Daoy (cell line): ENCODE measurements at places on chromosomes 12 and 14. TPM values are rescaled to one million over a fixed set of nuclear protein-coding genes. Genes with fewer than 3 reads are reported as not detected.
A peak's percentile ranks its signal among the peaks of the same experiment; 100 is the strongest.

Gene SLC25A47
- not detected in 2 replicates for total RNA-seq

DNA sequence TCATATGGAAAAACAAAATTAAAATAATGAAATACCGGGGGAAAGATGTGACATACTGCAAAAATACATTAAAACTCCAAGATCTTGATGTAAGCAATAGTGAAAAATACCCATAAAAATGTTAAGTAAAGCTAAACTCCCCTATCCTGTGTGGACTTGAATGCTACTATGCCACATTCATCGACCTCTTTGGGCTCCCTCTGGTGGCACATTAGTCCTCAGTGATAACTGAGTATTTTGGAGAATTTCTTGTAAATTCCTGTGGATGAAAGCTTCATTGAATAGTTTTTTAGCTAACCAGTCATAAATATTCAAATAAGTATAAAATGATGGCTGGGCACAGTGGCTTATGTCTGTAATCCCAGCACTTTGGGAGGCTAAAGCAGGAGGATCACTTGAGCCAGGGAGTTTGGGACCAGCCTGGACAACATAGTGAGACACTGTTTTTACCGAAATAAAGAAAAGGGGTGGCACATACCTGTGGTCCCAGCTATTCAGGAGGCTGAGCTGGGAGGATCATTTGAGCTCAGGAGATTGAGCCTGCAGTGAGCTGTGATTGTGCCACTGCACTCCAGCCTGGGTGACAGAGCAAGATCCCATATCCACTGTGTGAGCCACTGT, 42.4 kb upstream of the SGPP1 start:
- DNase-seq, result peak; percentile 35

GRCh38 chr14:94313991-94314655, 9.0 kb downstream of the SERPINA6 start:
- no peak for DNase-seq

DNA sequence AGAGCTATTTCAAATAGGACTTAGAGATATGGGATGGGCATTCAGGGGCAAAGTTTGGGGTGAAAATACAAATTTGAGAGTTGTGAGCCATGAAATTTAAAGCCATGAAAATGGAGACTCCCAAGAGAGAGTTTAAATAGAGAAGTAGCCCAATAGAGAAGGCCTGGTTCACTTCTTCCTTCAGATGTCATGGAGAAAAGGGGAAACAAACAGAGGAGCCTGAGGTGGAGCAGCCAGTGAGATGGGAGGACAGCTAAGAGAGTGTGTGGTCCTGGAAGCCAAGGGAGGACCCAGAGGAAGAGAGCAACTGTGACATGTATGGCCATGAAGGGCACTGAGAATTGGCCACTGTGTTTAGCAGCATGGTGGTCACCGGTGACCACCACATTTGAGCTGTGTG, 12.3 kb upstream of the DYNLL1 start:
- no peak for DNase-seq

GRCh38 chr14:36021591-36022320, 154.8 kb downstream of the PTCSC3 start:
- no peak for DNase-seq

GRCh38 chr12:6367065-6367968, 8.0 kb downstream of the SCNN1A start:
- DNase-seq, result peak; percentile 45

DNA sequence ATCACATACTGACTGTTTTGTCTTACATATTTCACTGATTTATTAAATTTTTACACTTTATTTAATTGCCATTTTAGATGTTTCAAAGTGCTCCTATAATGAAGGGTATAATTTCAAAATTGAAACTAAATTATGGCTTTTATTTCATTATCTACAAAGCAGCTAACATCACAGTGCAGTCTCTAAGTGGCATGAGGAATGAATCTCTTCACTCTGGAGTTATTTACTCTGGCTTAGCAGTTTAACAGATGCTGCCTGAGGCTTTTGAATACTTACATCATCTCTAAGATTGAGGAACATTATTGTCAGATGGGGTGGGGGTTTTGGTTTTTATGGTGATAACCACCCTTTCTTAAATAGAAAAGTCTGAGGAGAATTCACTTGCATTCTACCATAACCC, 386.4 kb downstream of the TRHDE start:
- DNase-seq, result no peak

GRCh38 chr12:126144603-126145002, 1079.4 kb downstream of the AACS start:
- no peak for DNase-seq

DNA sequence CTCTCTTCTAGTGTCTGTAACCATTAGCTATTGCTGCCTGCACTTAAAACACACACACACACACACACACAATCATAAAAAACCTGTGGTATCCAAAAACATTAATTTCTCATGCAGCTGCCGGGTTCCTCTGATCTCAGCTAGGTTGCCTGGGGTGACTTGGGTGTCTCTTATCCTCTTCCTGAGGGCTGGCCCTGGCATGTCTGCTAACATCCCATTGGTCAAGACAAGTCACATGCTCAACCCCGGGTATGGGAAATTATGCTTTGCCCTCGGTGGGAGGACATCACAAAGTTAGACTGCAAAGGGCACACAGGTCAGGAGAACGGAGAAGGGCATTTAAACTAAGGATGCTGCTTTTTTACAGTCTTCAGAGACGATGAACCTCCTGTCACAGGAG, 55.7 kb downstream of the TRPV4 start:
- peak; percentile 53 for DNase-seq
